DMS79 treated with DMSO at 0.1 percent for 48 hours (cell line): ENCODE measurements at places on chromosomes 11 and 22.

DNA sequence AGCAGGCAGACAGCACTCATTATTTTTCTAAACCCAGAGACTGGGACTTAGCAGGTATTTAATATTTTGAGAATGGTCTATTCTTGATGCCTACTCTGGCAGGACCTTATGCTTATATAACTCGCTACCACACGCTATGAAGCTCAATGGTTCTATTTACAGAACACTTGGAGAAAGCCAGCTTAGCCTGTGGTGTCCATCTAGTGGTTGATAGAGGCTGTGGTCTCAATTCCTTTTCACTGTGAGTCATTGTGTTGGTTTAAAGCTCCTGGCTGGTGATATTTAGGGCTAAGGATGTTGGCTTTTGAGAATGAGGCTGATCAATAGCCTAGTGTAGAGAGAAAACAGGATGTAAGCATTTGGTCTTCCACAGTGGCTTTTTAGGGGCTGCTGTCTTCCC, 206.4 kb downstream of the DBX1 start:
- DNase-seq = peak; percentile 17

DNA sequence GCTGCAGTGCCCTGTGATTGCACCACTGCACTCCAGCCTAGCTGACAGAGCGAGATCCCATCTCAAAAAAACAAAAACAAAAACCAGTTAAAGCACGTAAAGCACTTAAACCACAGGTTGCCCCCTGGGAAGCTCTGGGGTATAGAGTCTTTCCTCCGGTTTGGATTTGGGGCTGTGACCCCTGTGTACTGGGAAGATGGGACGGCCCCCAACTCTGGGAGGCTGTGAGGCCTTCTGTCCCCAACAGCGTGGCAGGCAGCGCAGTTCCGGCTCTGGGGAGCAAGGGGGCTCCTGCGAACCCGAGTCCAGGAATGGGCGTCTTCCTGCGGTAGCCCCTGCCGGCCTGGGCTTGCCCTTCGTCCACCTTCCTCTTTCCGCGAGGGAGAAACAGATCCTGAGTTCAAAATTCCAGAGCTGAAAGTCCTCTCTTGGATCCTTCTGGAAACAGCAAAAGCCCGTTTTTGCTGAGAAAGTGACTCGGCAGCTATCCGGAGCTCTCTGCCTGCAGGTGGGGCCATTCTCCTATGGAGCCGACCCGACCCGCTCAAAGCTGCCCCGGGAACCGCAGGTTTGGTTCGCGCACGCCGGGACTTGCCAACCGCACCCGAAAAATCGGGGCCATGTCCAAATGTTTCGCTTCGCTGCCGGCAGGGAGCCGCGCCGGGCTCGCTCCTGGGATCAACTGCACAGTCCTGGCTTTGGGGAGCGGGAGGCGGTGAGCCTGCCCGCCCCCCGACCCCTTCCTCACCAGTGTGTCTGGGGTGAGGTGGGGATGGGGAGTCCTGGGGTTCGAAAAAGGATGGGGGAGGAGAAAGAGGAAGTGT, 36.3 kb upstream of the POLA2 start:
- DNase-seq = peak; percentile 15

- DNase-seq = no peak
Measured at GRCh38 chr22:28141614-28142013, 222.6 kb upstream of the PITPNB start.

GRCh38 chr22:22605074-22605404, 39.4 kb upstream of the GGTLC2 start:
- DNase-seq = no peak

- DNase-seq = no peak
Measured at GRCh38 chr11:304061-304506, 3.5 kb upstream of the IFITM2 start.
